ENCODE measurements at places on chromosomes 16 and 17. TPM values are rescaled to one million over a fixed set of nuclear protein-coding genes. Genes with fewer than 3 reads are reported as not detected.

The MT1H gene
- not detected for total RNA-seq

The C1QTNF1 gene
- 47.1 TPM for total RNA-seq

The TSPOAP1 gene
- 3.2 TPM for total RNA-seq

The XAF1 gene
- 10.9 TPM for total RNA-seq

The TP53TG3F gene
- not detected for total RNA-seq

The SLC4A1 gene
- total RNA-seq: not detected

The CFAP97D1 gene
- total RNA-seq: not detected

The HSBP1 gene
- total RNA-seq: 37.6 TPM

The TLCD3B gene
- total RNA-seq: not detected

The TMEM238L gene
- not detected for total RNA-seq

The COX10 gene
- 13.3 TPM for total RNA-seq

The LRRC37A3 gene
- 2.7 TPM for total RNA-seq

The ODAD4 gene
- 0.52 TPM for total RNA-seq

The SLC2A4 gene
- 0.96 TPM for total RNA-seq

The VMO1 gene
- total RNA-seq: not detected

The ACSM2A gene
- not detected for total RNA-seq

The GFER gene
- total RNA-seq: 15.6 TPM

The PYCARD gene
- 54.6 TPM for total RNA-seq

The NLE1 gene
- total RNA-seq: 17.6 TPM

The CALB2 gene
- not detected for total RNA-seq

The VPS25 gene
- 114 TPM for total RNA-seq

The SEPTIN12 gene
- total RNA-seq: not detected

The DPEP3 gene
- not detected for total RNA-seq

The PKMYT1 gene
- 12.6 TPM for total RNA-seq

The KRTAP4-6 gene
- total RNA-seq: not detected

The CCR7 gene
- not detected for total RNA-seq

The SHISA9 gene
- not detected for total RNA-seq

The DLX3 gene
- not detected for total RNA-seq

The CSH1 gene
- total RNA-seq: not detected

The SRL gene
- 1.0 TPM for total RNA-seq

All from epithelial cell of alveolus of lung (primary cell).